Activated CD4-positive, alpha-beta memory T cell treated with anti-CD3 and anti-CD28 coated beads for 36 hours (primary cell): ENCODE measurements at places on chromosomes 4 and X. TPM values are rescaled to one million over a fixed set of nuclear protein-coding genes. Genes with fewer than 3 reads are reported as not detected.

- no peak for DNase-seq
These were observed 57.8 kb upstream of the HELT start for GRCh38 chr4:184960505-184960971.

GRCh38 chr4:82918091-82918490 lies 17.6 kb downstream of the THAP9 start:
- no peak for DNase-seq

DNA sequence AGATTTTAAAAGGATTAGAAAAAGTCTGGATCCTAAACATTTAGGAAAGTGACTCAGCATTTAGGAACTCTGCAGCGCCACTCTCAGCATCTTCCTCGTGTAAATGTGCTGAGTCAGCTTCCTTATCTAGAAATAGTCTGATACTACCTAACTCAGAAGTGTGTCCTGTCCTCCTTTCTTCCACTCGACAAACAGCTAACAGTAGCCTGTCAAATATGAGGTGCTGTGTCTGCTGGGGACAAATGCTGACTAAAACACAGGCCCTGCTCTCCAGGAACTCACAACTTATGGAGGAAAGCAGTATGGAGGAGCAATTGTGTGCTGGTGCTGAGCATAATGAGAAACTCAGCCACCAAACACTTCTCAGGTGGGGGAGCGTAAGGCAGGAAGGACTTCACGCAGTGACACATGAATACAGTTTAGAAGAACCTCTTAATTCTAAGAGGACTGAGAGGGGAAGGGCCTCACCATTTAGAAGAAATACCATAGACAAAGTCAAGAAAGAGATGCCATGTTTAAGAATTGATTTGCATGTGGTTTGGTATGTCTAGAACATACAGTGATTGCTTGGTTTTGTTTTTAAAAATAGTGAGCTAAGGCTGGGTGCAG lies 125.3 kb downstream of the SOWAHB start:
- no peak for DNase-seq

The ZCCHC18 gene
- 0.36 TPM for total RNA-seq

The GAB1 gene
- total RNA-seq: 0.45 TPM

DNA sequence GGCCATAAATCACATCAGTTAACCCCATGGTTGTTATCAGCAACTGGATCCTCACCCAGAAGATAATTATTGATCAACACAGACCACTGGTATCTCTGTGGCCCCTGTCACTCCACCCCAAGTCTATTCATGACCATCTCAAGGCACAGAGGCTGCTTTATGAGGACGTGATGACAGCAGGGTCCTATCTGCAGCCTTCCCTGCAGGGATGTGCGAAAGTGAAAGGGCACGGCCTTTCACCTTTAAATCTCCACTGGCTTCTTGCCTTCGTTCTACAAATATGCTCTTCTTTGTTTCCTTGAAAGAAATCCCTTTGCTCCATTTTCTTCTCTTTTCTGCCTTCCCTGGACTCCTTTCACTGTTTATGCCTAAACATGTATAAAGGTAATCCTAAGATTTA lies 170.6 kb upstream of the EDNRA start:
- no peak for DNase-seq

DNA sequence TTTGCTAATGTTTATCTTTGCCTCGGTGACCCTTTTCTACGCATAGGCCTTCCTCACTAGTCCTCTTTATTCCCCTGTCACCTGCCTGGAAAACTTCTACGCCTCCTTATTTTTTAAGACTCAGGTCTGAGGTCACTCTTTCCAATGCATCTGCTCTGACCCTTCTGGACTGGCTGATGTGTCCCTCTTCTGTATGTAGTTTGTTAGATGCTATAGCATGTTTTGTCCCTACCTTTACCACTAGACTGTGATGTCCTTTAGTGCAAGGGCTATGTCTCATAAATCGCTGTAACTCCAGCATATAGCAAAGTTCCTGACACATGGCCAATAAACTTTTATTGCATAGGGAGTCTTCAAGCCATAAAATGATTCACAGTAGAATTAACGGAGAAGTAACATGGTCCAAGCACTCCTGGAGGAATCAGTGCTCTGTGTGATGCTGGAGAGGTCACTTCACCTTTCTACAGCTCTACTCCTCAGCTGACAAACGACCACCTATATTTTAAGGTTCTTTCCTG lies 872.5 kb upstream of the SLIT2 start:
- no peak for DNase-seq

The TMEM271 gene
- not detected for total RNA-seq

DNA sequence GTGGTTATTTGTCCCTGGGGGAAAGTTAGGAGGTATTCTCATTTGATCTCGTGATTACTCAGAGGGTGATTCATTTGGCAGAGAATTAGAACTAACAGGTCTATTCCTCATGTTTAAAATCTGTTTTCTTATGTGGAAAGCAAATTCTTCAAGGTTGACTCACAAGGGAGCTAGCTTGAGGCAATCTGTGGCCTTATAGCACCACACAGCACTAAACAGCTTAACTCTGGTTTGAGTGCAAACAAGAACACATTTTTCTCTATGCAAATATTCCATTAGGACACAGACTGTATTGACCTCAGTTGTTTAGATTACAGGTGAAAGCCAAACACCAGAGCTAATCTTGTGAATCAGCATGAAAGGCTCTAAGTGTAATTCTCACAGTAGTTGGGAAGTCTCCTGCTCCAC lies 694.4 kb upstream of the POU3F4 start:
- DNase-seq: no peak

The TMSB15A gene
- 0.45 TPM for total RNA-seq

The CXCL3 gene
- total RNA-seq: not detected

DNA sequence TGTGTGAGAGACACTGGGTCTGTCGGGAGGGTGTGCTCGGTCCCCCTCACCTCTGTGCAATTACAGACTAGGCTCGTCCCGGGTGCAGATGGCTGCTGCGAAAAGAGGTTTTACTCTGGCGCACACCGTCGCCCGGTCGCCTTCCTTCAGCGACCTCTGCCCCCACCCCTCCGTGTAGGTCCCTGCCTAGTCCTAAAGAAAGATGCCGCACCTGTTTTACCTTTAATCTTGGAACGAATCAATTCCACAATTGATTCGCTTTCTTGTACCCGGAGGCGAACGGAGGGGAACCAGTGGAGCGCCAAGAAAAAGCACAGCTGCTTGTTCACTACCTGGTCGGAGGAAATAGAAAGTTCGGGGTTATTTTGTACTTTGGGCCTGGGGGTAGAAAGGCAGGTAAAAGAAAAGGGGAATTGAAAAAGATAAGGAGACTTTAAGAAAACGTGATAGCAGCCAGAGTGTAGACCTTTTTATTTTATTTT lies 1.2 kb downstream of the NPNT start:
- no peak for DNase-seq

DNA sequence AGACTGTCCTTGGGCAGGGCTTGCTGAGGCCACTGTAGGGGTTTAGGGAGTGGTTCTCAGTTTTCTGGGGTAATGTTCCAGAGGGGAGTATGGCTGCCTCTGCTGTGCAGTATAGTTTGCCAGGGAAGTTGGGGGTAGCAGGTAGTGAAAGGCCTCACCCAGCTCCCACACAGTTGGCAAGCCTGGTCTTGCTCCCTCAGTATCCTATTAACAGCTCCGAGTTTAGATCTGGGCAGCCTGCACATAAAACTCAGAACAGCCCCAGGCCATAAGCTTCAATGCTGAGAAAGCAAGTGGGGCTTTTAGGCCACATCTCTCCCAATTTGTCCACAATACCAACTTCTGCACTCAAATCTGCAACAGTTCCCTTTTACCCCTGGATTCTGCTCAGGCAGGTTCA lies 205.2 kb downstream of the GALNTL6 start:
- no peak for DNase-seq

The NONO gene
- 460 TPM for total RNA-seq

DNA sequence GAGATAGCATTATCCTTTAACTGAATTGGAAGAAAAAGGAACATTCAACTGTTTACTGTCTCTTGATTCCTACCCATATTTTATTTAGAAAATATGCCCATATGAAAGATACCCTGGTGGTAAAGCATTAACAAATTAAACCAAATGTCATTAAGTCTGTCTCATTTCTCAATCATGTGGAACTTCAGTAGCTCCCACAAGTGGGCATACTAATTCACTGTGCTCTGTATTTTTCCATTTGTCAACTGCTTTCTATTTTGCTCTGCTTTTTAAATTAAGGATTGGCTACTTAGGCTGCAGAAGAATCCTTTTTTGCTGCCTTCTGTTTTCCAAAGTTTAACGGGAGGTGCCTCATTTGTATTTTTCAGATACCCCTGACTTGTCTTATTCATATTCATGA lies 77.2 kb downstream of the DDIT4L start:
- no peak for DNase-seq

DNA sequence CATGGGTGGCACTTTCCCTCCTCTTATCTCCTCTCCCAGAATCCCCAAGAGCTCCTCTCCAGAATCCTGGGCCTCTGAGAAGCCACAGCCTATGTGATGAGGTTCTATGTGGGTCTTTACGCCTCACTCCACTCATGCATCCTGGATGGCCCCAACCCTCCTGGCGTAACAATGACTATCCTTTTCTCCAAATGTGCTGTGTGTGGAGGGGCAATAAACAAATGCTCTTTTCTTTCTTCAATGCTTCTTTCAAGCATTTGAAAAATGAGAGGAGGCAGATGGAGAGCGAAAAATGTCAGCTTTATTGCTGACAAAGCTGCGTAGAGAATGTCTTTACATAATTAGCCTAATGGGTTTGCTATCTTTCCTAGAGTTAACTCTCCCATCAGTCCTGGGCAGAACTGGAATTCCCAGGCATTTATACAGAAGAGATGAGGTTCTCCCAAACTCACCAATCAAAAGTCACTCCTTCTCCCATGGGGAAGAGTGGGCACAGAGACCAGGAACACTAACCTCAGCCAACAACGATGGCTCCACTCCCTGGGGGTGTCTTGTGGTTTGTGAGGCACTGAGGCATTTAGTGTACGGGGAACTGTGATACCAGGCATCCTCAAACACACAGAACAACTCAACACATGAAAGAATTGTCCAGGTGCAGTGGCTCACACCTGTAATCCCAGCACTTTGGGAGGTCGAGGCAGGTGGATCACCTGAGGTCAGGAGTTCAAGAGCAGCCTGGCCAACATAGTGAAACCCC lies 118.9 kb upstream of the SLC34A2 start:
- DNase-seq: no peak

GRCh38 chr4:86032476-86033022 lies 327.3 kb downstream of the MAPK10 start:
- DNase-seq: no peak

DNA sequence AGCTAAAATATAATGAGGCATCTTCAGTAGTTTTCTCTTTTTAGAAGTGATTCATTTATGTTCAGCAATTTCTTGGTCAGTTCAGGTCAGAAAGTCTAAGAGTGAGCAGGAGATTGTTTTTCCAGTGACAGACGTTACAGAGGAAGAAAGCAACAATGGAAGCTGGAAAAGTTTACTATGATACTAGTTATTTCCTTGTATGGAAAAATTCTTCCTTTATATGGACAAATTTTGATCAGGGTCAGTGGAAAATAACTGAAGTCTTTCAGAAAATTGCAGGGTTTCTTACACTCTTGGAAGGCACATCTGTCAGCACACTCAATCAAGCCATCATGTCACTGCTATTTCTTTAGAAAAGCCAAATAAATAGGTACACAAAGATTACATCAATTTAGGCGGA lies 1120.7 kb downstream of the FAT4 start:
- no peak for DNase-seq

The PLK4 gene
- total RNA-seq: 43.5 TPM

DNA sequence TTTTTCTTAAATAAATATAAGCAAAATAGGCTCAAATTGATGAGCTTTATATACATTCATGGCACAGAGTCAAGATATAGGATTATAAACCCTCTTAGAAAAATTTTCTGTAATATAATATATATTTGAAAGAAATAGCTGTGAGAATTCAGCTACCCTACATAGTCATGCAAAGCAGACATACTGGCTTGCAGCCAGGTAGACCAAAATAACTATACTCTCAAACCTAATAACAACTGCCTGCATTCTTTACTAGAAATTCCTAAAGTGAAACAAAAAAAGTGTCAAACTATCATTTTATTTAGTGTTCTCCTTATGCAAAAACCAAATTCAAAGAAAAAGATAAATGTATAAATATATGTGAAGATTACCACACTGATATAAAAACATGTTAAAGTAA lies 1390.2 kb downstream of the C4orf33 start:
- no peak for DNase-seq

DNA sequence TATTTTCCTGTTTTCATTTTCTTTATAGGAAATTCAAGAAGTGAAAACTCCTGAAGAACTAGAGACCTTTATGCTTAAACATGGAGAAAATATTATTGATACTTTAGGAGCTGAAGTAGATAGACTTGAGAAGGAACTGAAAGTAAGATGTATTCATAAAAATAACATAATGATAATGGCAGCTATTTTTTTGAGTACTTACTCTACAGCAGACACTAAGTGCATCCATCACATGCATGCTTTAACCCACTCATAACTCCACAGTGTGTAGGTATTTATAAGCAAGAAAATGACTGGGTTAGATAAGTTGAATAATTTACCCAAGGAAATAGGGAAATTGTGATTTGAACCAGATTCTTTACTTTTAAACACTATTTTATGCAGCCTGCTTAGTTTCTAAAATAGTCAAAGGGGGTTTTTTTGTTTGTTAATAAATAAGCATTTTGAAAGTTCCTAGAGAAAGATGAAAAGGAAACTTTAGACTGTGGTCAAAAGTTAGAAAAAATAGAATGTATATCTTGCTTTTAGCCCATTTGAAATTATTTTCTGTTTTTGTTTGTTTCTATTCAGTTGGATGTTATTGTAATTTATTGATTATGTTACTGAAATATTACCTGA lies 74.2 kb downstream of the BEND4 start:
- DNase-seq: no peak

GRCh38 chr4:80139671-80140070 lies 57.6 kb upstream of the PRDM8 start:
- DNase-seq: no peak

DNA sequence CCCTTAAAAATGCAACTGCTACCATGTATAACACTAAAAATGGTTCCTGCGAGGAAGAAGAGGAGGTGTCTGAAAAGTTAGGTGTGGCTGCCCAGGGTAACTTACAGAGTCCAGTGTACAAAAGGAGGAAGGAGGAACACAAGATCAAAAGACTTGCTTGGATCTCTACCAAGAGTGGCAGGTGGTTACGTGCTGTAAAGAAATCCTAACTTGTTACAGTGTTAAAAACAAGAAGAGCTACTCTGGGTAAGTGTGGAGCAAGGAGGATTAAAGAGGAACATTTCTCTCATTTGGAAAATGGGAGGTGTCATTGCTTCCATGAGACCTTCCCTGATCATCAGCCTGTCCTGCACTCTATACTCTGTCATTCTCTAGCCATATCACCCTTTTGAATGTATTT lies 242.0 kb downstream of the PTTG2 start:
- DNase-seq: no peak
